Stimulated activated effector memory CD8-positive, alpha-beta T cell treated with anti-CD3 and anti-CD28 coated beads, Interleukin-12 subunit alpha, Interleukin-12 subunit beta, amount 100 ng/mL, for 72 hours (primary cell): ENCODE measurements at places on chromosomes 6 and 20.

DNA sequence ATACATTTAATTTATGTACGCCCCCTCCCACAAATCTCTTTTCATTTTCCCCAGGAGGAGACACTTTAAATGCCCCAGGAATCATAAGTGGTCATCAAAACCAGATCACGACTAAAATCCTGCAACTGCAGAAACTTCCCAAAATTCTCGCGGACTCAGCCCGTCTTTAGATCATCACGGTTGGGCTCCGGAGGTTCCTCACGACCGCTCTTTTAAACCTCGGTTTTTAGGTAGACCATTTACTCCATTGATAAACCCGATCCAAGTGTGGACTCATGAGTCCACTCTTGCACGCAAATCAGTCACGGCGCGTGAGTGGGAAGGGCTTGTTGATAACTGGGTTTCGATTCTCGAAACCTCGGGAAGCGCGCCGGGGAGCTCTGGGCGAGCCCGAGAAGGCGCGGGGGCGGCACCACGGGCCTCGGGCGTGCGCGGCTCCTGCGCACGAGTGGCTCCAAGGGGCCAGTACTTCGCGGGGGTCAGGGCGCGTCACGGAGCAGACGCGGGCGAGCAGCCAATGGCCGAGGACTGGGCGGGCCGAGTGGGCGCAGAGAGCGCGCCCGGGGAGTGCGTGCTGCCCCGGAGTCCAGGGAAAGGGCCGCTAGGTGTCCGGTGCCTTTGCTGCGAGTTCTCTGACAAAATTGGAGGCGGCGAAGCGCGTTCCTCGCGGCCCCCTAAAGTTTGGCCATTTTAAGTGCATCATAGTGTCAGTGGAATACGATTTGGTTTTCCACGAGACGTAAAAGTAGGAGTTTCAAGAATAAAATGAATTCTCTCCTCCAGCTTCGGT lies 635 bp upstream of the TENT5A start:
- peak; percentile 35 for DNase-seq

GRCh38 chr6:11275598-11275997 lies 43.1 kb upstream of the NEDD9 start:
- DNase-seq = no peak

GRCh38 chr20:52828199-52828598 lies 144.0 kb upstream of the TSHZ2 start:
- no peak for DNase-seq

DNA sequence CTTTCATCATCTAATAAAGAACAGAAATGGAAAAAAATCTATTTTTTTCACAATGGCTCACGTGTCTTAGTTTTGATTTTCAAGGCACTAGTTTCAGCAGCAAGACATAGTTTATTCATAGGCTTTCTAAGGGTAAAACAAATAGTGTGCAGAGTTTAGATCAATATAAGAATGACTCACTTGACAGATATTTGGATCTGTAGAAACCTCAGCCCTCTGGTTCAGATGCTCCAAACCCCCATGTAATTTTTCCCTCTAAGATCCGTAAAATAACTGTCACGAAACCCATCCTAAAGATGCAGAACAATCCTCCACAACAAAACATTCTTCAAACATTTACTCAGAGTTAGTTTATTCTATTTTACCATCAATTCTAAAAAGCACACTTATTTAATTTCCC lies 43.4 kb downstream of the IYD start:
- DNase-seq = no peak

GRCh38 chr6:72715119-72715518 lies 93.3 kb downstream of the KCNQ5 start:
- no peak for DNase-seq

DNA sequence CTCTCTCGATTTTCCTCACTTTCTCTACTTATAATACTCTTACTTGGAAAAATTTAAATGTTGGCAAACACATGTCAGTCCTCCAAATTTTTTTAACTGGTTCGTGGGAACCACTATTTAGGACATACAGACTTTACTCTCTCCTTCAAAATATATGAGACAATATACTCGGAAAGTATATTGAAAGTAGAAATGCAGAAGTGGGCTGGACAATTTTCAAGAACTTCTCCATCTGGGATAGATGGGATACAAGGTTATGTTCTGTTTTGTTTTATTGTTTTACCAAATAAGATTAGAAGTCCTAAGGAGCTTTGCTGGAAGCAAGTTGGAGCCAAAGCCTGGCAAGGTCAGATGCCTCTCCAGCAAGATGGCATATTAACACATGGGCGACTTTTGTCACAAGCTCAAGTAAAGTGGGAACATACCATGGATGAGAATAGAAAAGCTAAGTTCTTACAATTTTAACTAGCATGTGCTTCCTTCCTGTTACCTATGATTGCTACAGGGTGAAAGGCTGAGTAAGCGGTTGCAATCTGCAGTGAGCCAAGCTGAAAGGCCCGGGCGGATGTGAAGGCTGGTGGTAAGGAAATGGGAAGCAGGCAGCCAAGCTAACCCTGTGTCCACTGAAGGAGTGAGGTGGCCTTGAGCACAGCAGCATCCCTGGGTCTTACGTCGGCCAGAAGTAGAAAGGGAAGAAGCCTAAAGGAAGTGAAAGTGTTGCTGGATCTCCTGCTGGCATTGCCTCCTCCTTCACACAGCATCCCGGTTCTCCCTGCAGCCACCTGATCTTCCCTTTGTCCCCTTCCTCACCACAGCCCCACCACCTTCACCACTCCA lies 7.1 kb downstream of the MAP3K5 start:
- DNase-seq = no peak
